Upper lobe of right lung (tissue), 1 donor: ENCODE measurements at places on chromosomes 2 and 18. TPM values are rescaled to one million over a fixed set of nuclear protein-coding genes. Genes with fewer than 3 reads are reported as not detected.

GRCh38 chr2:46909771-46910419 lies 5.7 kb downstream of the MCFD2 start:
- no peak for DNase-seq

GRCh38 chr18:3585656-3586509 lies 135.9 kb downstream of the TGIF1 start:
- peak; percentile 89 for DNase-seq

UBE2E3 gene
- total RNA-seq: 33.8 TPM

ADRA2B gene
- 0.14 TPM for total RNA-seq

MAP3K20 gene
- total RNA-seq: 52.0 TPM

DNA sequence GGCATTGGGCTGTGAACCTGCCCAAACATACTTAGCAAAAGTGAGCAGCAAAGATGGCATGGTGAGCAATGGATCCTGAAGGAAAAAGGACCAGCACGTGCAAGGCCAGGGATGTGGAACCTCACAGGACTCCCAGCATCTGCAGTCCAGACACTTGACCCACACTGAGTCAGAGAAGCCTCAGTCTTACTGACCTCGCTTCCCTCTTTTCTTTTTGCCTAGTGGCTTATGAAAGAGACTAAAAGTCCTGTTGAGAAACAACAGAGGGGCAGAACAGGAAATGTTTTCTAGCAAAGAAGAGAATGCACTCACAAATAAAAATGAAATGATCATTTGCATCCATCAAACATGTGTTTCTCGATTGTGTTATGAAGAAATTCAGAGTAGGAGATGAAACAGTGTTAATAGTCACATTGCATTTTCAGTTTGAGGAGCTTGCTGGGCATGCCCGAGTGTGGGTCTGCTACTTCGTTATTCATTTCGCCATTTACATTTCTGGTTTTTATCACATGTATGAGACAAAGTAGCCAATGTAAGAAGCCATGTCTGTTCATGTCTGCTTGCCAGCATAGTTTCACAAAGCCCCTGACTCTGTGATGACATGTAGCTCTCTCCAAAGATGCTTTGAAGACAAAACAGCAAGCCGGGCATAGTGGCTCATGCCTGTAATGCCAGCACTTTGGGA lies 118.4 kb downstream of the INO80D start:
- DNase-seq: no peak

DNA sequence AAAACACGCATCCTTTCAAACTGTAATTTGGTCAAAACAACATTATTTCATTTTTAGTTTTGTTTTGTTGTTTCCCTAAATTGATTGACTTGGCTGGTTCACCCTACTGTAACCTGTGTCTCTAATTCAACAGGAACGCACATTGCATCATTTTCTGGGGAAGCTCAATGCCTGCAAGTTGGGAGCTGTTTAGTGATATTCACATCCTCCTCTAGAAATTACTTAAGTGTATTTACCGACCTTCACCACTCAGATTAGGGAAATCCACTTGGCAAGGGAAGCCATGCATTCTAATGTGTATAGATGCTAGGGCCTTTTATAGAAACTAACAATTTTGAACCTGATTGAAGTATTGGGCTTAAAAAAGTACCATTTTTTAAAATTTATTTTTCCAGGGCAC lies 7.3 kb upstream of the TPO start:
- DNase-seq: no peak

TRPM8 gene
- total RNA-seq: not detected

SLC5A7 gene
- 0.81 TPM for total RNA-seq

TMEM198 gene
- total RNA-seq: 2.9 TPM

GRCh38 chr2:28287256-28287915 lies 105.3 kb upstream of the FOSL2 start:
- DNase-seq: no peak

GRCh38 chr18:56902653-56903052 lies 244.2 kb upstream of the BOD1L2 start:
- DNase-seq: no peak

UGT1A6 gene
- total RNA-seq: 3.2 TPM

GRCh38 chr2:44207102-44207501 lies 38.4 kb downstream of the PPM1B start:
- DNase-seq: no peak

- no peak for DNase-seq
Measured at GRCh38 chr18:62453864-62454263, 69.0 kb upstream of the ZCCHC2 start.

EGR4 gene
- not detected for total RNA-seq

EIPR1 gene
- total RNA-seq: 16.6 TPM

- DNase-seq: no peak
Measured at GRCh38 chr18:74898965-74899364, 301.3 kb downstream of the ZNF407 start.

ACMSD gene
- not detected for total RNA-seq

C1QL2 gene
- total RNA-seq: not detected

DNA sequence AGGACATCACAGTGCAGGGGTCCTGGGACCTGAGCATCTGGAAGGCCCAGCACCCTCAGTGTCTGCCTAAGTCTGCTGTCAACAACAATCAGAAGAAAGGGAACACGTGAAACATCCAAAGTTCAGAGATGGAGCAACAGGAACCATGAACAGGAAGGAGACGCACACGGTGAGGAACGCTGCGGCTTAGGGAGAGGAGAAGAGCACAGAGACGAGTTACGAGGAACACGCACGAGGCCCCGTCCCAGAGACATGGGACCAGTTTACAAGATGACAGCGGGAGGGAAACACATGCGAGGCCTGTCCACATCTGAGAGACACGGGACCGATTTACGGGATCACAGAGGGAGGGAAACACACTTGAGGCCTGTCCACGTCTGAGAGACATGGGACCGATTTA lies 2.9 kb upstream of the KCNG2 start:
- DNase-seq: peak; percentile 48

DNA sequence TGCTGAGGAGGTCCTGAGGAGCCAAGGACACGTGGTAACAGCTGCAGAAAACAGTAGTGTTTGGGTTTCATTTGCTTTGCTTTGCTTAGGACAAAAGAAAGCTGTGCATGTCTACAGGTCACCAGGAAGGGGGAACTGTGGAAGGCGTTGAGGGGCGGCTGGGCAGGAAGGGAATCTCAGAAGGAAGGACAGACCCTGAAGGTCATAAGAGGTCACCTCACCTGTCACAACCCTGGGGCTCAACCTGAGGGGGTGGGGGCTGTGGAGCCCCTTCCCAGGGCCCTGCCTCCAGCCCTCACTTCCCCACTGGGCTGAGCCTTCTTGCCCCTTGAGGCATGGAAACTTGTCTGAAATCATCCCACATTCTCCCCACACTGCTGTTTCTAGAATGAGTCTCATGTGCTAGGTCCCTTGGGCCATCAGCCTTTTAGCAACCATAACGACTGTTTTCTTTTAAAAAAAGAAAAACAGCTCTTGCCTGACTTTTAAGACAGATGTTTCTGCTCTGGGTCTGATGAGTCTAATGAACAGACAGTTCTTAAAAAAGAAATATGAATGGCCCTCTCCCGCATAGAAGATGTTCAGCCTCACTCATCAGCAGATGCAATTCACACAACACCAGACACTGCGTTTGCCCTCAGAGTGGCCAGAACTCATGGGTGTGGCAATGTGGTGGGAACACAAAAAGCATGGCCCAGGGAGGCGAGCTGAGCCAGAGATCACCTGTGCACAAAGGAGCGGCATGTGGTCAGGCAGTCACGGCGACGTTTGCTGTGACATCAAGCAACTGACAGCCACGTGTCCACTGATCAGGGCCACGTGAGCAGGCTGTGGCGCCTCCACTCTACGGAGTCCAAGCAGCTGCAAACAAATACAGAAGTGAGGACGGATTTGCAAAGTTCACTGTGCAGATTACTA lies 84.0 kb downstream of the SEPTIN10 start:
- peak; percentile 63 for DNase-seq

DNA sequence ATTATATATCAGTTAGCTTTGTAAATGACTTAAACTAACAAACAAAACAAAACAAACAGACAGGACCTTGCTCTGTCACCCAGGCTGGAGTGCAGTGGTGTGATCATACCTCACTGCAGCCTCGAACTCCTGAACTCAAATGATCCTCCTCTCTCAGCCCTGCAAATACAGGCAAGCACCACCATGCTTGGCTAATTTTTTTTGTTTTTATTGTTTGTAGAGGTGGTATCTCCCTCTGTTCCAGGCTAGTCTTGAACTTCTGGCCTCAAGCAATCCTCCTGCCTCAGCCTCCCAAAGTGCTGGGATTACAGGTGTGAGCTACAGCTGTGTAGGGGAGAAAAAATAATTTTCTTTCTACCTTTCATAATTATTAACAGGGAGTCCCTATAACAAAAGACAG lies 33.8 kb upstream of the PPM1B start:
- no peak for DNase-seq

GRCh38 chr2:225472161-225472560 lies 72.7 kb downstream of the NYAP2 start:
- DNase-seq: no peak

DSEL gene
- 10.9 TPM for total RNA-seq

DNA sequence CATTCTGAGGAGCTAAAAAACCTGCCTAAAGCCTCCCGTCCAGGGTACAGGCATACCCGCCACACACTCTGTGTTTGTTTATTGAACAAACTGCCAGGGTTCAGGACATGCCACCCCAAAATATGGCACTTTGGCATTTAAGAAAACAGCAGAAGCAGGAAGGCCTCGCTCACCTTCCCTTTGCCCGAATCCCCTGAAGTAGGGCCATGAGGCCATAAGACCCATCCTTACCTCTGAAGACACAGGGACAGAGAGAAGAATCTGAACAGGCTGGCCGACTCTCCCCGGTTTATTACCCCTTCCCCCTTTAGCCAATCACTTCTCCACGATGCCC lies 1.7 kb upstream of the NEURL3 start:
- DNase-seq: no peak
